ENCODE measurements at places on chromosomes 2 and 18.

DNA sequence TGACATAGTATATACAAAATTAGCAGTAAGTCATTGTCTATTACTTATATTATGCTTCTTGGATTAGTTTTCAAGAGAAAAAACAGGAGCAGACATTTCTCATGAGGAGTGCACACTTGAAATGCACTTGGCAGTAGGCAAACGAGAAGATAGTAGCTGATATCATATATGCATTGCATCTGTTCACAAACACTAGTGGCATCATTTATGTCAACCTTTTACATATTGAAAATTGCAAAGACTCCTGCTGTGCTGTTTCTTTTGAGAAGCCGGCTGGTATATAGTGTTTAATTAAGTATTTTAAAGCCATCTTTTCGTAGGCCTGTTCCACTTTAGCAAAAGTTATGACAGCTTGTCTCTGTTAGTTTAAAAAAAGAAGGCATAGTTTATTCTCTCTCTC, 58.4 kb upstream of the SLC8A1 start:
- DNase-seq = no peak

- peak; percentile 79 for DNase-seq
Observed at GRCh38 chr2:227817850-227818674, 4.4 kb downstream of the CCL20 start.

- no peak for DNase-seq
Observed at GRCh38 chr18:5103286-5103685, 93.8 kb downstream of the AKAIN1 start.

DNA sequence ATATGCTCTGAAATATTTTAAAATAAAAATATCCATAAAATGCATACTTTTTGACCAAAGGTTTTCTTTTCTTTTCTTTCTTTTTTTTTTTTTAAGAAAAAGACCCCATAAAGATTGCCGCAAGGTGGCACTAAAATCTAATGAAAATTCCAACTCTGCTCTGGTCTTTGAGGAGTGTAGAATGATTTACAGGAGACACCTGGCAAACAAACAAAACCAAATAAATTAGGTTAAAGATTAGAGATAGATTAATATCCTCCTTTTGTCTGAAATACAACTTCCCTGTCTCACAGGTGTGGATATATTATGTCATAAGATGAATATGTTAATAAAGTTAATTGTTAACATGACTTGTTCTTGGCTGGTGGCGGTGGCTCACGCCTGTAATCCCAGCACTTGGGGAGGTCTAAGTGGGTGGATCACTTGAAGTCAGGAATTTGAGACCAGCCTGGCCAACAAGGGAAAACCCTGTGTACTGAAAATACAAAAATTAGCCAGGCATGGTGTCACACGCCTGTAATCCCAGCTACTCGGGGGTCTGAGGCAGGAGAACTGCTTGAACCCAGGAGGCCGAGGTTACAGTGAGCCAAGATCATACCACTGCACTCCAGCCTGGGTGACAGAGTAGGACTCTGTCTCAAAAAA, 3.5 kb upstream of the RHOB start:
- no peak for DNase-seq

- DNase-seq = no peak
Observed at GRCh38 chr2:177244244-177244771, 20.2 kb downstream of the NFE2L2 start.

DNA sequence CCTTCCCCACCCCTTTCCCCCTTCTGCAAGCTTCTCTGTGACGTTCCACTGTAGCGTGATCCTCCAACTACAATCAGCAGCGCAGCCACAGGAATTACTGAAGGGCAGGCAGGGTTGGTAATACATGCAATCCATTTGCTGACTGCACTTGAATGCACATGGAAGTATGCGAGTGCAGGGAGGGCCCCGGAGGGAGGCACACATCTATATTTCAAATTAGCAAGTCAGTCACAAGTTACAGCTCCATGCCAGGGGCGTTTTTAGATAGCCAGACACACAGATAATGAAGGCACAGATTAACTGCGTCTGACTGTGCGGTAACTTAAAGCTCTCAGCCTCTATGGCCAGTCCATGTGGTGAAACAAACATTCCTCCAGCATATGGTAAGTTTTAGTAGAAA, 209.2 kb upstream of the GATA6 start:
- DNase-seq = no peak

Measured in GOT3 (cell line).